ENCODE measurements at places on chromosomes 3 and 15. TPM values are rescaled to one million over a fixed set of nuclear protein-coding genes. Genes with fewer than 3 reads are reported as not detected.

Gene MAGEL2
- not detected for total RNA-seq

Gene PARP16
- 6.3 TPM for total RNA-seq

- no peak for DNase-seq
These were observed 1.6 kb upstream of the VILL start for GRCh38 chr3:37988931-37989525.

DNA sequence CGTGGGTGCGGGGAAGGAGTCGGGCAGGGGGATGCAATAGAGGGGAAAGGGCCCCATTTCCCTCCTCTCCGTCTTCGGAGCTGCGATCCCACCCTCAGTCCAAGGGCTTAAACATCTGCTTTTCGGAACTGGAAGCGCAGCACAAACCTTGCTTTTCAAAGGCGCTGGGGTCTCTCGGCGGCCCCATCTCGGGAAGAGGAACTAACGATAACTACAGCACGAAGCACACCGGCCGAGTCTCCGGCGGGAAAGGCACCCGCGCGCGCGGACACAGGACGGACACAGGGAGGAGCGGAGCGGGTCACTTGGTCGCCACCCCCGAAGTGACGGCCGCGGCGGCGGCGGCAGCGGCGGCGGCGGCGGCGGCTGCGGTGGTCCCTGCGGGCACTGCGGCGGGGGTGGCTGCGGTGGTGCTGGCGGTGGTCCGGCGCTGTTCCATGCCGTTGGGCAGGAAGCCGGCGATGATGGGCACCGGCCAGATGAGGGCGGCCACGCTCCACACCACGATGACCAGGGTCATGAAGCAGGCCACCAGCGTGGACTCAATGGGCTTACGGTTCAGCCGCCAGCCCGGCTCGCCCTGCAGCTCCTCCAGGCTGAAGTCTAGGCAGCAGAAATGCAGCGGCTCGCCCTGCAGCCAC, 1.1 kb downstream of the TMEM158 start:
- DNase-seq: peak; percentile 64

GRCh38 chr3:156236556-156237260, 116.3 kb downstream of the KCNAB1 start:
- DNase-seq: no peak

Gene SPG21
- 75.3 TPM for total RNA-seq

DNA sequence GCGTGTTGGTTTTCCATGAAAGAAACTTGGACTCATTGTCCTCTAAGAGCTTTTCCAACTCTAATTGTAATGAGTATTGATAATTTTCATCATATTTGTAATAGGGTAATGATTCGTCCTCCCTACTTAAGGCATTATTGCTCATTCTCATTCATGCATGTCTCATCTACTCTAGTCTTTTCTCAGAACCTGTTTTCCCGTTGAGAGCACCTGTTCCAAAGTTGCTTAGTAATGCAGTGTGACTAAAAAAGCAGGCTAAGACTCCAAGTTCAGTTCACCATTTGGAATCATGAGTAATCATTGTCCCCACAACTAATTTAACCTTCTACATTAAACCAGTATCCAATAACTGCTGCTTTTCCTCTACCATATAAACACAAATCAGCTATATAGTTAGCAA, 84.0 kb downstream of the FILIP1L start:
- DNase-seq: no peak

Gene CACNA2D3
- not detected for total RNA-seq

DNA sequence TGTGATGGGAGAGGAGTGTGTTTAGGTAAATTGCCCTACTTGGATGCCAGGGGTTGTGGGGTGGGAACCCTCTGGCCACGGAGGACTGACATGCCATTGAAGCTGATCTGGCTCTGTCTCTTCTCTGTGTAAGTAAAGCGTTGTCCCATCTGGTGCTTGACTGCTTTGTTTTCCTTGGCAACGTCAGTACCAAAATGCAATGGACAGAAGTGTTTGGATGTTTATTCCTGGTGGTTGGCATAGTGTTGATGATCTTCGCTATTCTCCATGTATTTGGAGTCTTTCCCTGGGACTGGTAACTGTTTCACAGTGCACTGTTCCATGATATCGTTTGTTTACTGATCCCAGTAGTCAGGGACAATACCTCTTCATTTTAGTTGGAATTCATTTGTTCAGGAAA, 130.5 kb upstream of the MCTP2 start:
- no peak for DNase-seq

Gene SLC6A11
- not detected for total RNA-seq

Gene ATG7
- 48.3 TPM for total RNA-seq

DNA sequence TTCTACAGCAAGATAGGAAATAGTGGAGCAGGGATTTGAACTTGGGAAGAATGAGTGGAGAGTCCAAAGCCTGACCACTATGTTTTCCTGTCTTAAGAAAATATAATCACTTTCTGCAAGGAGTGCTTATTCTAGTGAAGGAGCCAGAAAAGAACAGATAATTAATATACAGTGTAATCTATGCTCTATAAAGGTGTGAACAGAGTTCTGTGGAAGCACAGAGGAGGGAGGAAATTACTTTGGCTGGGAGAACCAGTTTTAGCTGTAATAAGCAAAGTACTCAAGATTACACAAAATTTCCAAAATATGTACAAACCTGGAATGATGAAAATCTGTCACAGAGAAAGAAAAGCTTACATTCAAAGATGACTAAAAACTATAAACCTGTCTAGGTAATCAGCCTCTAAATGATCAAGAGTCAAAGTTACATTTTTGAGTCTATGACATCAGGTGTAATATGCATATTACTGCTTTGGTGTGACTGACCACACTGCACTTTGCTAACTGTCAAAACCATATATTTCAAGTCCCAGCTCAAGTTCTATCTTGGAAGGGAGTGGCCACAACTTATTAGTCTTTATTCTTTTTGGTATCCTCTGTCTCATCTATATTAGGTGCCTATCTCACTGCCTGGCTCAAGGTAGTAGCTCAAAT, 40.7 kb upstream of the MB21D2 start:
- DNase-seq: no peak

Gene UCN2
- total RNA-seq: not detected

DNA sequence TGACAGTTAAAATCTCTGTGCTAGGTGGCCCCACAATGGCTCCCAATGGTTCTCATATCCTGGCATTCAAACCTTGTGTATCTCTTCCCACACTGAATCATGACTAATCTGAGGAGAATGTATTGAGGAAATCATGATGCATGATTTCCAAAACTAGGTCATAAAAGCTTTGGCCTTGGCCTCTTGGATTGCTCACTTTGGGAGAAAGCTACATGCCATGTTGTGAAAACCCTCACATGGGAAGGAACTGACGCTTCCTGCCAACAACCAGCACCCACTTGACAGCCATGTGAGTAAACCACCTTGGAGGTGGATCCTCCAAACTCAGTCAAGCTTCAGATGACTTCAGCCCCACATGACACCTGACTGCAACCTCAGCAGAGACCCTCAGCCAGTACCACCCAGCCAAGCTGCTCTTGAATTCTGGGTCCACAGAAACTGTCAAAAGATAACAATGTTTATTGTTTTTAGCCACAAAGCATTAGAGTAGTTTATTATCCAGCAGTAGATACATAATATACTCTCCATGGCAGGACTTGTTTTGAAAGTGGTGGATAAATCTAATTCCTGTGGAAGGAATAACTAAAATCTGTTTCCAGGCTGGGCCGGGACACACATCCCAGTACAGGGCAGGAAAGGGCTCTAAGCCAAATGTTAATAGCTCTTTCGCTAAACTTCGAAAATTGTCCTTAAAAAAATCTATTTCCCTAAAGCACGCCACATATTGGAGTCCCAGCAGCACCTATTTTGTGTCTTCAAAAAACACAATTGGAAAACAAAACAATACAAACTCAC, 1.0 kb upstream of the ZNF620 start:
- DNase-seq: peak; percentile 98

GRCh38 chr3:111954228-111954990, 24.4 kb upstream of the ABHD10 start:
- peak; percentile 77 for DNase-seq

DNA sequence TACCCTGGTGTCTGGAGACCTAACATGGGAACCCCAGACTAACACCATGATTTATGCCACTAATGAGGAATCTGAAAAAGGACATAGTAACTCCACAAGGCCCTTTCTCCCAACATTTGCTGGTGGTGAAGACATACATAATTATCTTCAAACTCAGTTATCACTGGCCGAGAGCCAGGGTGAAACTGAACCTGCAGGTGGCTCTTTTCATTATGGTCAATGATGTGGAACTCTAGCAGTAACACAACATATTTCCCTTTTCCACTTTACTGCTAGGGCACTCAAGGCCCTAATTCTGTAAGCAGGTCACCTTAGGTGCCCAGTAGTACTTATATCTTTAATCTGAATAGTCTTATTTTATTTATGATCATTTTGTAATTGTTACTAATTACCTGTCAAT, 326.4 kb upstream of the SATB1 start:
- no peak for DNase-seq

GRCh38 chr3:117407317-117407716, 697.7 kb downstream of the TUSC7 start:
- DNase-seq: peak; percentile 40

GRCh38 chr3:50627407-50628051, 10.6 kb downstream of the MAPKAPK3 start:
- peak; percentile 18 for DNase-seq

Gene TMEM207
- not detected for total RNA-seq

DNA sequence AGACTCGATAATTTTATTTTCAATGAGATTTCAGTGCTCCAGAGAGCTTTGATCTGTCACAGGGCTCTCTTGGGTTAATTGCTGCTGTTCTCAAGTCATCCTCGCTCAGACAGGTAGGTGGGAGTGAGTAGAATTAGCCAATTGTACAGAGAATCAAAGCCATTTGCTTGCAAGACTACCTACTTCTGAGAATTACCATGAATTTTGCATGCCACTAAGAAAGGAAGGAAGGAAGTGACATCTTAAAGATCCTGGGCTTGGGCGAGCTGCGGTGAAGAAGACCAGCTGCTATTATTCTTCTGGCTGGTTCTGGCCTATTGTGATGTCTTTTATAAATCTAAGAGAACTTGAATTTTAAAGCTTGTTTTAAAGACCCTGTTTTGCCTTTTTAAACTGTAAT, 154.1 kb upstream of the LPP start:
- no peak for DNase-seq

Gene CNTN4
- not detected for total RNA-seq

Gene CISH
- 2.5 TPM for total RNA-seq

DNA sequence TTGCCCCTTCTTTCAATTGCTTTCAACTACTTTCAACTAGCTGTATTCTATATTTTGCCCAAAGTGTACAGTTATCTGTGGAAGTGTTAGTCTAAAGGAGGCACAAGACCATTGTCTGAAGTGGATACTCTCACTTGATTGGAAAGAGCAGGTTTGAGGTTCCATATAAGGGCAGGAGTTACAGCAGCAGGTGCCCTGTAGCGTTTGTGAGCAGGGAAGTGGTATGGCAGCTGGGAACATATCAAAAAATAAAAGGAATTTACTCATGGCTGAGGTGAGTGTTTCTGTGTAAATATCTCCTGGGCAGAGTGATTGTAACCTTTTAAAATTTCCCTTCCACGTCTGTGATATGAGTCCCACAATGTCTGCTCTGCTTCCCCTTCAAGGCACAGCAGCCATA, 38.5 kb upstream of the DNAJC13 start:
- no peak for DNase-seq

GRCh38 chr15:59741274-59741906, 52.3 kb upstream of the BNIP2 start:
- DNase-seq: no peak

Gene CCDC54
- total RNA-seq: not detected

DNA sequence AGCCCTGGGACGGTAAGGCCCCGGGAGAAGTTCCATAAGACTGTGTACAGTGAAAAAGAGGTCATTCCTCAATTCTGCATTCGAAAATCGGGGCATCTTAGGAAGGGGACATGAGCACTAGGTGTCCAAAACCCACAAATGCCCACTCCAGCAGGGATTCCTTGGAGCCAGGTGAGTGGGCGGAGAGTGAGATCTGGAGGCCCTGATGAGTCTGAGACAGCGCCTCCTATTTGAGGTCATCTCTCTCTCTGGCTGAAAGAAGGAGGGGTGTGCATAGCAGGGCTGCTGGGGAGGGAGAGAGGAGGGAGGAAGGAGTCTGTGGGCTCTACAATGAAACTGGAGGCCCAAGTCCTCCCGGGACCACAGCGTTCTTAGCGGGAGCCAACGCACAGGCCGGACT, 38.1 kb upstream of the LACTB start:
- no peak for DNase-seq

DNA sequence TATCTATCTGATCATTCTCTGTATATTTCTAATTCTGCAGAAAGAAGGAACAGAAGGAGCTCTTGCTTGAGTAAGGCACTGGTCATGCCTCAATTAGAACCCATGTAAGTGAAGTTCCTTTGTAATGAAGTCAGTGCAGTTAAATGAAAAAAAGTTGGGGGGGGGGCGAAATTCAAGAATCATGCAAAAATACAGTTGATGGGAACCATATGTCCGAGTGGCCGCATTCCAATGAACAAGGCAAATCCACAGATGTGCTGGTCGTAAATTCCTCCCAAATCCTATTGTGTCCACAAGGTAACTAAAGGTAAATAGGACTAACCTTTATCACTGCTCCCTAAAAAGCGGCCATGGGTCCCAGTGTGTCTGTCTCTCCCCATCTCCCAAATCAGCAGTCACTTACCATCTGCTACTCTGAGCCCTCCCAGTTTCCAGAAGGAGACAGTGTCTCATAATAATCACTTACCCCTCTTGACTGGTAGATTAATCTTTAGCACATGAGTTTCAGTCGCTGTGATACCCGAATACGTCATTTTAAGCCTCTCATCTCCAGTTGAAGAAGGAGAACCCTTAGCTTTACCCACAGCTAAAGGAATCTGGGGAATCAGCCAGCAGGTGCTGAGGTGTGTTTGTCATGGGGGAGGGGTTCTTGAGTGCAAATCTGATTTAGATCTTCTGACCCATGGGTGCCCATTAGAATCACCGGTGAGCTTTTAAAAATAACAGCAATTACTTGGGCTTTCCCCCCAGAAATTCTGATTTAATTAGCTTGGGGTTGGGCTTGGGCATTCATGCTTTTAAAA, 56.3 kb upstream of the EPHB3 start:
- no peak for DNase-seq

Gene APOD
- total RNA-seq: 1.8 TPM

DNA sequence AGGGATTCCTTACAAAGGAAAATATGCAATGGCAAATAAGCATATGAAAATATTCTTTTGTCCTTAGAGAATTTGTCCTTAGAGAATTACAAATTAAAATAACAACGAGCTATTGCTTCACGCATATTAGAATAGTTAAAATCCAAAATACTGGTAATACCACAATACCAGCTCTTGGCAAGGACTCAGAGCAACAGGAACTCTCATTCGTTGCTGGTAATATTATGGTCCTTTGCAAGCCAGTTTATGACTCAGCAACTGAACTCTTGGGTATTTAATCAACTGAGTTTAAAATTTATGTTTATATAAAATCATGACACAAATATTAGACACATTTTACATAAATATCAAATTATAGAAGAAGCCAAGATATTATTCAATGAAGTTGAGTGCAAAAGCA, 1730.4 kb downstream of the SI start:
- no peak for DNase-seq

DNA sequence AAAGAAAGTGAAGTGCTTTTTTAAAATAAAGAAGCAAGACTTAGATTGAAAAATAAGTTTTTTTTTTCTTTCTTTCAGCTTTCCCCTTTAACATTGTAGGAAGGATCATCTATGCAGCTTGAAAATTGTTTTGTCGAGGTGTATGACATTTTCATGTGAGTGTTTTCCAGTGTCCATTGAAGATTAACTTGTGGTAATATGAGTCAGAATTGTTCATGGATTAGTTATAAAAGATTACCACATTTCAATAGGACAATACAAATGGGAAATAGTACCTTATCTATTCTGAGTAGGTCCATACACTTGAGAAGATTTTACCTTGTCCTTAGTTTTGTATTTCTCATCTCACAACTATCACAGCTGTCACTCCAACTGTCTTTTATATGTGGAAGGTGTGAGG, 1234.7 kb downstream of the NSUN3 start:
- no peak for DNase-seq

GRCh38 chr3:18308096-18308650, 117.0 kb downstream of the SATB1 start:
- DNase-seq: no peak

Measured in endothelial cell of umbilical vein (primary cell).